Nephron progenitor cell (in vitro differentiated cells): ENCODE measurements at places on chromosomes 5 and 9.

DNA sequence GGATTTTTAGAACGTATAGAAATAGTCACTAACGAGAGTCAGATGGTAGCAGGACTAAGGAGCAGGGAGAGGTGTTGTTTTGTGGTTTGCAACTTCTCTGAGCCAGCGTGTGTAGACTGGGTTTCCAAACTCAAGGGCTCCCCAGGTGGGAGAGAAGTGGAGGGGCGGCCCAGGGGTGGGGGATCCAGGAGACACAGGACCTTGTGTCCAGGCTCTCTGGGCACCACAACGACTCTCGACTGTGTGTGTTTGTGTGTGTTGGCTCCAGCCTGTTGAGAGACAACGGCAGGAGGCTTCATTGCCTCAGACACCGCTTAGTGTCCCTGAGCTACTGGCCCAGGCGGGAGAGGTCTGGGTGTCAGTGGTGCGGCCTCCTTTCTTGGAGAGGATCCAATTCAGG, 934 bp upstream of the FCN1 start:
- DNase-seq = no peak

DNA sequence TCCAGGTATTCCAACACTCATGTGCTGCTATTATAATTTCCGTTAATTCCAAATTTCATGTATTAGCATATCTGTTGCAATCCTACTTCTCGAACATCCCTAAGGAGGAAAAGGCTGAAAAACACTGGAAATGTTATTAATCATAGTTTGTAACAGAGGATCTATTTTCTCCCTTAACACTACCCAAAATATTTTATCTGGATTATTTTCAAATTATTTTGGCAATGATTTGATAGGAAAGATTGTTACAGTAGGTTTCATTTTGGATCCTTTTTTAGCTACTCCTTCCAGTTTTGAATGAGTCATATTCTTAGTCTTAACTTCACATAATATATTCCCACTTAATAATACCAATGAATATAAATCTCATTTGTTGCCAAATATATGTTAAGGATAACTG, 13.9 kb upstream of the NAA35 start:
- DNase-seq = no peak

DNA sequence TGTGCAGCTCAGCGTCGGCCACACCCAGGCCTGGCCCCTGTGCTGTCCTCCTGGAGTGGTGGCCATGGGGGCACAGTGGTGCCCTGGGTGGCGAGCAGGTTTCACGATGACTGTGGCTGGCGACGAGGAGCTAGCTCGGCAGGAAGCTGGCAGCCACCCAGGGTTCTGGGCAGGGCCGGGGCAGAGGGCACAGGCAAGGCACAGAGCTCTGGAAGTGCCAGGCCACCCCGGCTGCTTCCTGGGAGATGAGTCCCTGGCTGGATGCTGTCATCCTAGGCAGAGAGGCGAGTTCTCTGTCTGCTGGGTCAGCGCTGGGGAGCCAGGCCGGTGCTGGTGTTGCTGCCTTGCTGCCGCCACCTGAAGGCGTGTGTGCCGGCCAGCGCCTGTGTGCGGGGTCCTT, 51.7 kb downstream of the RXRA start:
- no peak for DNase-seq

- no peak for DNase-seq
Observed at GRCh38 chr5:39207345-39208045, 11.9 kb downstream of the FYB1 start.

- DNase-seq = no peak
Observed at GRCh38 chr5:89929173-89929572, 480.4 kb downstream of the CETN3 start.

- DNase-seq = no peak
Observed at GRCh38 chr9:104386425-104387069, 117.5 kb upstream of the OR13F1 start.

- DNase-seq = no peak
Observed at GRCh38 chr9:1535051-1535450, 480.1 kb upstream of the SMARCA2 start.

DNA sequence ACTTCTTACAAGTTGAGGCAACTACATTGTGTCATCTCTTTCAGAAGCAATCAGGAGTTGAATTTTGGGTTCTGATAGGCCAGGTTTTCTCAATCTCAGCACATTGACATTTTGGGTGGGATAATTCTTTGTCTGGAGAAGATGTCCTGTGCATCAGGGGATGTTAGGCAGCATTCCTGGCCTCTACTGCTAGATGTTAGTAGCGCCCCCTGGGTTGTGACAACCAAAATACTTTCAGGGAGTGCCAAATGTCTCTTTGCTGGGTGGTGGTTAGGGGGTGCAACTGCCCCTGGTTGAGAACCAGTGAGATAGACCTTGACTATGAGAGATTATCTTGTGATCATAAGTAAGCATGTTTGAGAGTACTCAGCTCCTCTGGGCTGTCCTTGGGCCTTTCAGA, 164.3 kb upstream of the KLF9 start:
- no peak for DNase-seq

- no peak for DNase-seq
Observed at GRCh38 chr5:153211076-153211475, 279.4 kb upstream of the GRIA1 start.

DNA sequence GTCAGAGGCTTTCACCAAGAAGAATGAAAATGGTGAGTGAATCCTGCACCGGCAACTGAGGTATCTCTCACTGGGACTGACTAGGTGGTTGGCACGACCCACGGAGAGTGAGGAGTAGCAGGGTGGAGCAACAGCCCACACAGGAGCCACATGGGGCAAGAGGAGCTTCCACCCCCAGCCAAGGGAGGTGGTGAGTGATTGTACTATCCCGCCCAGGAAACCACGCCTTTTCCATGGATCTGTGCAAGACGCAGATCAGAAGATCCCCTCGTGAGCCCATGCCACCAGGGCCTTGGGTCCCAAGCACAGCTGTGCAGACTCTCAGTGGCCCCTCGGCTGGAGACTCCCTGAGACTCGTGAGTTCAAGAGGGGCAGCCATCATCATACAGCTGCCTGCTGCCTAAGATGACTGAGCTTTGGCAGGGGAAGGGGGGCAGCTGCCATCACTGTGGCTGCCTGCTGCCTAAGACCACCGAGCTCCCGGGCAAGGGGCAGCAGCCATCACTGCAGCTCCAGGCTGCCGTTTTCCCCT, 229.5 kb downstream of the AP3B1 start:
- no peak for DNase-seq

GRCh38 chr5:61837788-61838187, 468.2 kb upstream of the KIF2A start:
- DNase-seq = no peak

- peak; percentile 33 for DNase-seq
Observed at GRCh38 chr9:20884985-20885593, 146.4 kb downstream of the HACD4 start.

- no peak for DNase-seq
Observed at GRCh38 chr9:116479056-116479544, 208.0 kb upstream of the TRIM32 start.

DNA sequence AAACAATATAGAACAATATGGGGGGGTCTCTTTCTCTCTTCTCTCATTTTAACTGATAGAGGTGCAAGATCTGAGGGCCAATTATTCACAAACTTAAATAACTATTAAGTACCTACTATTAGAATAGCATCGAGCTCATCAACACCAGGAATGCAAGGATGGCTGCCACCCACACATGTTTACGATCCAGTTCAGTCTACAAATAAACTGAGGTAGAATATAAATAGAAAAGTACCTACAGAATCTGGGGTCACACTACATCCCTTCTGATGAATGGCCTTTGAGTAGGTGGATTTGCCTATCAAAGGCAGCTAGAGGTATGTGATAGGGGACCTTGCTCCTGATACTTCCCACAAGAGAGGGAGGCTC, 91.8 kb upstream of the ZNF366 start:
- DNase-seq = no peak

DNA sequence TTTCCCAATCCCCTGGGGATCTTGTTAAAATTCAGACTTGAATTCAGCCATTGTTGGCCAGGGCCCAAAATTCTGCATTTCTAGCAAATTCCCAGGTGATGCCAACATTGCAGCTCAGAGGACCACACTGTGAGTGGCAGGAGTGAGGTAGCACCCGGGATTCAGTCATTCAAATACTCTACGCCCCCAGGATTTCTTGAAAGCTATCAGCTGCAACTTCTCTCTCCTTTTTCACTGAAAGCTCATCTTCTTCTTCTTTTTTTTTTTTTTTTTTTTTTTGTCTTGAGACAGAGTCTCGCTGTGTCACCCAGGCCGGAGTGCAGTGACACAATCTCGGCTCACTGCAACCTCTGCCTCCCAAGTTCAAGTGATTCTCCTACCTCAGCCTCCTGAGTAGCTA, 19.3 kb upstream of the ANKH start:
- no peak for DNase-seq

GRCh38 chr5:57594436-57594835, 111.8 kb upstream of the ACTBL2 start:
- no peak for DNase-seq
